NCI-H2029 (cell line): ENCODE measurements at places on chromosomes 7 and 10.

DNA sequence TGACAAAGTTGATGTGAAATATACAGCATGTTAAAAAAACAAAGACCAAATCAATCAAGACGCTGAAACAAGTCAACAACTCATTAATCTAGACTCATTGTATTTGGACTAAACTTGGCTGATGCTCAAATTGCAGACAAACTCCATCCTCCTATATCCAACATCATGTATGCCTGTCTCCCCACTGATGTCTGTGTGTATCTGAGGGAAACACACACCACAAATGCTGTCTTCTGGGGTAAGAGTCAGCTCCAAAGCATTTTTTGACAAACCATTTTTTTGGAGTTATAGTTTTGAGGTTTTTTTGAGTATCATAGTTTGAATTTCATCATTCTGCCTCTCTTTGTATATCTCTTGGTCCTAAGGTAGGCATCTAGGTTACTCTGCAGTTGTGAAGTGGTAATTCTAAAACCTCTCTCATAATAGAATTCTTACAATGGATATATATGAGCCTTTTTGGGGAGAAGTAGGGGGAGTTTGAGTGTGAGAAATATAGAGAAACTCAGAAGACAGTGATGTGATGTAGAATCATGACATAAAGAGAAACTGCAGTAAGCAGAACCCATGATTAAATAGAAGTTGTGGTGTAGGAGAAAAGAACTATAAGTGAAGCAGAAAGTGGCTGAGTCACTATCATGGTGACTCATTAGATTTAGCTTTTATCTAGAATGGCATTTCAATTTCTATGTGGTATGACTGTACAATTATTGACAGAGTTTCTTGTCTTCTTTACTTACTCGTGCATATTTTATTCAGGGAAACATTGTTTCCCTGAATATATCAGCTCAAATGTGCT is 1531.1 kb upstream of the LRRTM3 start:
- no peak for DNase-seq

GRCh38 chr7:157977306-157977705 is 610.3 kb downstream of the PTPRN2 start:
- no peak for DNase-seq

- DNase-seq = no peak
Measured at GRCh38 chr7:12494687-12495024, 75.9 kb upstream of the SCIN start.

GRCh38 chr10:17203416-17203815 is 1.9 kb upstream of the TRDMT1 start:
- DNase-seq = no peak

DNA sequence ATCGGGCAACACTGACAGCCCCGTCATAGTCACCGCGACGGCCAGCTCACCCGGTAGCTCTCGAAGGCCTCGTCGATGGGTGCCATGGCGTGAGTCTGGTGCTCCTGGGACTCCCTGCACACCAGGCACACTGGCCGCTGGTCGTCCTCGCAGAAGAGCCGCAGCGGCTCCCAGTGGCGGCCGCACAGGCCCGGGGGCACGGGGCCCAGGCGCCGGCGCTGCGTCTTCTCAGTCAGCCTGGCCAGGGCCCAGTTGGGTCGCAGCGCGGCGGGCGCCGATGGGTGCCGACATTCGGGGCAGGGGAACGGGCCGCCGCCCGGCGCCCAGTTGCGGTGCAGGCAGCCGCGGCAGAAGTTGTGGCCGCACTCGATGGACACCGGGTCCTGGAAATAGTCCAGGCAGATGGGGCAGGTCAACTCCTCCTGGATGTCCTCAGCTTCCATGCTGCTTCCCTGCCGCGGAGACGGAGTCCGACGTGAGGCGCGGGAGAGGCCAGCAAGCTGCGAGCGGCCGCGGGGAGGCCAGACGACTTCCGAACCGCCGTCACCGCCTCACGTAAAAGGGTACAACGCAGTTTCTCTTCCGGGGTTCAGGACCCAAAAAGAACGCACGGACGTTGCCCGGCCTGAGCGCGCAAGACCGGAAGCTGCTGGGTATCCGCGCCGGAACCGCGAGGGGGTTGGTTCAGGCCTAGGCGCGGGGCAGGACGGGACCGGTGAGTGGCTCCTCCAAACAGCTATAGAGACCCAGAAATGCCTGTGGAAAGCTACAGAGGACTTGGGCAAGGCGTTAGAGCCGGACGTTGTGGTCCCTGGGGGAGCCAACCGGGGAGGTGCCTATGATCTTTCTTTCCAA is at the start of gene TRIM4:
TRIM4 (minus strand) TSS at position 572 of the 855 bp plus-strand sequence; CDS start at position 443, 129 bp downstream.
- peak; percentile 73 for DNase-seq

- no peak for DNase-seq
Measured at GRCh38 chr10:71424496-71425194, 27.9 kb downstream of the CDH23 start.

DNA sequence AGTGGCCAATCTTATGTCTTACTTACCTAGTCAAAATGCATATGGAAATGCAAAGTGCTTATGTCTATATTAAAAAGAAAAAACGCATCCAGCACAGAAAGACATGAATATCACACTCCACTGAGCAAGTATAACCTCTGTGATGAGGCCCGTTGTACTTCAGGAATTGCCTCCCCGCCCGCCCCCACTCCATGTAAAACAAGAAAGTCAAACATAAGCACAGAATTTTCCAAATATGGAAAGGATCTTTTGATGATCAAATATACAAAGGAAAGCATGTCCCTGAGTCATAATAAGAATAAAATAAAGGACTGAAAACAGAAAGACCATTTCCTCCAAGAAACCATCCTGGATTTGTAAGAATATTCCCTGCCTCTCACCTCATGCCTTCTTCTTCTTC is 229.1 kb downstream of the BAMBI start:
- DNase-seq = no peak

- no peak for DNase-seq
Measured at GRCh38 chr10:110007161-110007700, 553 bp upstream of the ADD3 start.

DNA sequence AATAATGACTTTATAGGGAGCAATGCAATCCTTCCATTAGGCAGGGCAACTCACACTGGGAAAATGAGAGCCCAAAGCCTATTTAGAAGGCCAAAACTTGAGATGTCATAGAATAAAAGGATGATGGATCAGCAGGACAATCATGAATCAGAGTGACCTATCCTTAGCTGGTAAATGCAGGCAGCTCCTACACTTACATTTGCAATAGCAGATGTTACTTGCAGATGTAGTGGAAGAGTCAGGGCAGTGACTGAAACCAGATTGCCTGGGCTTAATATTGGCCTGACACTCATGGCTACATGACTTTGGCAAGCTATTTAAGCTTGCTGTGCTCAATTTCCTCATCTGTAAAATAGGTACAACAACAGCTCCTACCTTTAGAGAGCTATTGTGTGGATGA is 98.7 kb downstream of the PRTFDC1 start:
- no peak for DNase-seq

- no peak for DNase-seq
Measured at GRCh38 chr7:48085942-48086341, 3.1 kb upstream of the UPP1 start.

DNA sequence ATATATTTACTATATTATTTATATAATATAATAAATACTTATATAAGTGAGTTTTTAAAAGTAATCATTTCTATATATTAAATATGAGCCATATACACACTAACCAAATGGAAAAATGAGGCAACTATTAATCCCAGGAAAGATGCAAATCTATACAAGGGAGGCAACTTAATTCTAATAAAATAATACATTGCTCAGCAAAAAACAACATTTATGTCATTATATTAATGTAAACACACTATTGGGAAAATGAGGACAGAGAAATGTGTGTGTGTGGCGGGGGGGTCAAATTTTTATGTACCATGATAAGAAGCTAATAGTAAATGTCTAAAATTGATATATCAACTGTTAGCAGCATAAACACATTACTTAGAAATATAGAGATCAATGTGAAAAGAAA is 23.3 kb upstream of the DGKI start:
- no peak for DNase-seq

DNA sequence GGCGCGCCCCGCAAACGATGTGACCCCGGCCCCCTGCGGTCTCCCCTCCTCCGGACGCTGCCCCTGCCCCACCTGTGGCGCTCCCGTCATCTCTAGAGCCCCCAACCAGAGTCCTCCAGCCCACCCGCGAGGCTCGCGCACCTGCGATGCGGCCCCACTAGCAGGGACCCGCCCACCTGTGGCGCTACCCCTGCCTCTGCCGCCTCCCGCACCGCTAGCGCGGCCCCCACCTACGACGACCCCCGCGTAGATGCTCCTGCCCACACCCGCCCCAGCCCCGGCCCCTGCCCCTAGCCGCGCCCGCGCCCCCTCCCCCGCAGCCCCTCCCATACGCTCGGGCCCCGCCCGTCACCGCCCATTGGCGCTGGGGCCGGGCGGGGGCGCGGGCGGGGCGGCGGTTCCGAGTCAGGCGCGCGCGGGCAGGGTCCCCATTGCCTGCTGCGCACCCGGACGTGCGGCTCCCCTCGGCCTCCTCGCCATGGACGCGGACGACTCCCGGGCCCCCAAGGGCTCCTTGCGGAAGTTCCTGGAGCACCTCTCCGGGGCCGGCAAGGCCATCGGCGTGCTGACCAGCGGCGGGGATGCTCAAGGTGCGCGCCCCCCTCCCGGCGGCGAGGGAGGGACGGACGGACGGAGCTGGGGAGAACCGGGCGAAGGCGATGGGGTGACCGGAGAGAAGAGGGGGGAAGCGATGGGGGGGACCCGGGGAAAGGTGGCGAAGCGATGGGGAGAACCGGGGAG is at the start of gene PFKP:
PFKP (plus strand) TSS at position 431 of the 741 bp plus-strand sequence; CDS start at position 479, 48 bp downstream.
- no peak for DNase-seq

DNA sequence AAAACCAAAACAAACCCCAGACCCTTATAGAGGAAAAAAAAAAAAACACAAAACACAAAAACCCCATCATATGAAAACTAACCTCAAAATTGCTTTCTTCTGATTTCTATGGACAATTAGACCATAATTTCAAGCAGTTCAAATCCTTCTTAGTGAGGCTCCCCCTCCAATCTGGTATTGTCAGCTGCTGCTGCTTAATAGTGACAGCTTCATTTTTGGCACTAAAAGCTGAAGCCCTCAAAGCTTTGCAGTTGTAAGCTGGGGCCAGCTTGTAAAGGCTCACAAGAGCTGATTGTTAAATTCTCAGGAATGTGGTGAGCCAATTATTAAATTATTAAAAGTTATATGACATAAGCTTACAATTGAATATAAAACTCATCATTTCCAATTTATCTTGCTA is 21.9 kb downstream of the ATXN7L1 start:
- no peak for DNase-seq

- DNase-seq = no peak
Measured at GRCh38 chr7:142139597-142140400, 28.3 kb downstream of the MGAM2 start.

DNA sequence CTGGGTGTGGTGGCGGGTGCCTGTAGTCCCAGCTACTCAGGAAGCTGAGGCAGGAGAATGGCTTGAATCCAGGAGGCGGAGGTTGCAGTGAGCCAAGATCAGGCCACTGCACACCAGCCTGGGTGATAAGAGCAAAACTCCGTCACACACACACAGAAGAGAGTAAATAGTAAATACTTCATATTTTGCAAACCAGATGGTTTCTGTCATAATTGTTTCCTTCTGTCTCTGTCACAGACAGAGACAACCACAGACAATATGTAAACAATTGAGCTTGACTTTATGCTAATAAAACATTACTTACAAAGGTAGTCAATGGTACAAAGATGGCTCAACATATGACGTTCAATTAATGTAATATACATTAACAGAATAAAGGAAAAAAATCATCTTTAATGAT is 83.7 kb downstream of the JMJD1C start:
- DNase-seq = no peak

GRCh38 chr10:110480387-110480786 is 17.3 kb upstream of the DUSP5 start:
- DNase-seq = no peak

- peak; percentile 34 for DNase-seq
Measured at GRCh38 chr10:96619796-96620773, 33.3 kb upstream of the TM9SF3 start.

DNA sequence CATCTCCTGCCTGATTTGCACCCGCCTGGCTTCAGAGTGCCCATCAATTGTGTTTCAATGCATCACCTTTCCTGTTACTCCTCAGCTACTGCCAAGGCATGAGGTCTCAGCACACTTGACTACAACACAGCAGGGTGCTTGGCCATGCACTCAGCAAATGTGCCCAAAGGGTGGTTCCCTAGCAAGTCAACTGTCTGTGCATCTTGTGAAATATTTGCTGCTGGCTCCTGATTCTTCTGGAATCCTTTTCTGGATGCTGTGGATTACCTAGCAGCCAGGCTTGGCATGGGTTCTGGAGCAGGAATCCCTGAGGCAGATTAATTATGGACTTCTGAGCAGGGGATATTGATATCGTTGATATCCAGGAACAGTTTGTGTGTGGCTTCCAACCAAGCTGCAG is 662.6 kb upstream of the MGMT start:
- DNase-seq = no peak

- no peak for DNase-seq
Measured at GRCh38 chr7:120108376-120108775, 164.6 kb upstream of the KCND2 start.

DNA sequence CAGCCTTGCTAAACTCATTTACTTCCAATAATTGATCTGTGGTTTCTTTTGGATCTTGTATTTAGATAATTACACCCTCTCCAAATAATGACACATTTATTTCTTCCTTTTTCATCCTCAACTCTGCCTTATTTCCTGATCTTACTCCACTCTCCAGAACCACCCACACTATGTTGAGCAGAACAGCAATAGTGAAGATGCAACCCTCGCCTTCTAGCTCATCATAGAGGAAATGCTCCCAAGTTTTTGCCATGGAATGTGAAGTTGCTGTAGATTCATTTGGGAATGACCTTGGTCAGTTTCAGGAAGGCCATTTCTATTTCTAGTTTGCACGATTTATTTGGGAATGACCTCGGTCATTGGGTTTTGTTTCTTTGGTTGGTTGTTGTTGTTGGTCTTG is 314.0 kb downstream of the PAXIP1 start:
- DNase-seq = no peak

GRCh38 chr7:26685606-26686005 is 178.8 kb downstream of the SKAP2 start:
- no peak for DNase-seq

DNA sequence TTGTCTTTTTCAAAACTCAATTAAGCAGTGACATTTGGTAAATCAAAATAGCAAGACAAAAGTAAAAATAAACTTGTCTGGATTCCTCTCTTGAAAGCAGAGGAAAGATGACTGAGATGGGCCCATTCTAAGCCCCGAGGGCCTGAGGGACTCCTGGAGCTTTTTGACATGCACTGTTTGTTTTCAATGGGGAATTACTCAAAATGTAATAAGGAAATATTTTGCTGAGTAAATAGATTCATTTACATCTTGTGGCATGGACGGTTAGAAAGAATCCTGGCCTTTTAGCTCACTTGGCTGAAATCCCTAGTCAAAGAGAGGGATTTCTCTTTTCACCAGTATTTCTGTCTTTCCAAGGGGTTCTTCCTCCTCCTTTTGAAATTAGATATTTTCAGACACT is 108.0 kb downstream of the MKX start:
- no peak for DNase-seq

- DNase-seq = no peak
Measured at GRCh38 chr7:101466871-101467270, 104.2 kb downstream of the COL26A1 start.
